ENCODE measurements at places on chromosomes 16 and 17.

DNA sequence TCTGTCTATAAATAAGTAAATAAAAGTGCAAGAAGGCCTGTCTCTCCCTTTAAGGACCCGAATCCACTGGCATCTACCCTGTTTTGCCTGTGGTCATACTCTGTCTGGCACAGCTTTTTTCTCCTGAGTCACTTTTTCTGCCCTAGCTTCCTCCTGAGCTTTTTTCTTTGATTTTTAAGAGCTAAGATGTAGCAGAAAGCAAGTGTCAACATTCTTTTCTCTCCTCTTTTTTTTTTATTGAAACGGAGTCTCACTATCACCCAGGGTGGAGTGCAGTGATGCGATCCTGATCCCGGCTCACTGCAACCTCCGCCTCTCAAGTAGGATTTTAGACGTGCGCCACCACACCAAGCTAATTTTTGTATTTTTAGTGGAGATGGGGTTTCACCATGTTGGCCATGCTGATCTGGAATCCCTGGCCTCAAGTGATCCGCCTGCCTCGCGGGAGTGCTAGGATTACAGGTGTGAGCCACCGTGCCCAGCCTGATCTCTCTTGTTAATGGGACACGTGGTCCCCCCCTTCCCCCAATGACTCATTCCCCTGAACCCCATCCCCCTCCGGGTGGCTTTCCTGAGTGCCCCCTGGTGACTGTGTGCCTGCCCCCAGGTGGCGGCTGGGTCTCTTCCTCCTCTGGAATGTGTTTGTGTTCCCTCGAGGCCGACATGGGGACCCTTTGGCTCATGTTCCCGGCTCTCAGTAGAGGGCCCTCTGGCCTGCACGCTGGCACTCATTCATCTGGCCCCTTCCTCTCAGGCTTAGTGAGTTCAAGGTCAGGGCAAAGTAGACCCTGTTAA is 14.2 kb downstream of the C16orf90 start:
- no peak for DNase-seq

DNA sequence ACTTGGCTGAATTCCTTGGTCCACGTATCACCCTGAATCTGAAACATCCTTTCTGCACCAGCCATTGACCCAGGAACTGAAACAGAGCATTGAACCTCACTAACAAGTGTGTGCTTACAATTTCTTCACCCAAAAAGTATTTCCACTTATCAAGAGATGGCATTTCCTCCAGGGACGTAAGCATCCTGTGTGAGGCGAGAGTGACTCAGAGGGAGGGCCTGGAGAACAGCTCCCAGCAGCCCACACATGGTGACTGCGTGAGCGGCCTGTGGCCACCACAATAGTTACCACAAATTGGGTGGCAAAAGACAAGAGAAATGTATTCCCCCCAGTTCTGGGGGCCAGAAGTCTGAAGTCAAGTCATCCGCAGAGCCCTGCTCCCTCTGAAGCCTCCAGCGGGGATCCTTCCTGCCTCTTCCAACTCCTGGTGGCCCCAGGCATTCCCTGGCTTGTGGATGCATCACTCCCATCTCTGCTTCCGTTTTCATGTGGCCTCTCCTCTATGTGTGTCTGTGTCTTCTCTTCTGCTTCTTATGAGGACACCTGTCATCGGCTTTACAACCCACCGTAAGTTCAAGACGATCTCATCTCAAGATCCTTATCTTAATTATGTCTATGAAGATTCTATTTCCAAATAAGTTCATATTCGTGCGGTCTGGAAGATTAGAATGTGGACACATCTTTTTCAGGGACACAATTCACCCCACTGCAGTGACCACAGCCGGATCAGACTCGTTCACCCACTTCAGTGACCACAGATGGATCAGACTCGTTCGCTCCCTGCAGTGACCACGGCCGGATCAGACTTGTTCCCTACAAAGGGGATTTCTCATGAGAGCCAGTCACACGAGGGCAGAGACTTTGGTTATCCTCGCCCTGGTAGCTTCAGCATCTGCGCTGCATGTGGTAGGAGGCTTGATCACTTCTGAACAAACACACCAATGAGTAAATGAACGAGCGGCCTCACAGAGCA is 122.6 kb upstream of the FOXF1 start:
- no peak for DNase-seq

DNA sequence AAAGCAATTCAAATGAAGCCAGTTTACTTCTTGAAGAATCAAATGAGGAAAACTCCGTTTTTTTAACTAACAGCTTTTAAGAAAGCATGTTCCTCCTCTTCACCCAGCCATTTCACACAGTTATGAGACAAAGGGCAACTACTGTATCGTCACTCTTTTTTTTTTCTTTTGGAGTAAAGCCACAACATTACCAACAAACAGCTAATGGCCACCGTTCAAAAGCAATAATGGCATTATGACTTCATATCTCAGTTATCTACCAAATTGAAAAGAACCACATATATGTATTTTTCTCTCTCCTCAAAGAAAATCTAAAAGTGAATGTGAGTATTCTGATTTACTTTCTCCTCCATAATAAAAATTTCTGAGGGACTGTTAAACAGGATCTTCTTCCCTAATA is 14.5 kb downstream of the GRB2 start:
- DNase-seq, result no peak

DNA sequence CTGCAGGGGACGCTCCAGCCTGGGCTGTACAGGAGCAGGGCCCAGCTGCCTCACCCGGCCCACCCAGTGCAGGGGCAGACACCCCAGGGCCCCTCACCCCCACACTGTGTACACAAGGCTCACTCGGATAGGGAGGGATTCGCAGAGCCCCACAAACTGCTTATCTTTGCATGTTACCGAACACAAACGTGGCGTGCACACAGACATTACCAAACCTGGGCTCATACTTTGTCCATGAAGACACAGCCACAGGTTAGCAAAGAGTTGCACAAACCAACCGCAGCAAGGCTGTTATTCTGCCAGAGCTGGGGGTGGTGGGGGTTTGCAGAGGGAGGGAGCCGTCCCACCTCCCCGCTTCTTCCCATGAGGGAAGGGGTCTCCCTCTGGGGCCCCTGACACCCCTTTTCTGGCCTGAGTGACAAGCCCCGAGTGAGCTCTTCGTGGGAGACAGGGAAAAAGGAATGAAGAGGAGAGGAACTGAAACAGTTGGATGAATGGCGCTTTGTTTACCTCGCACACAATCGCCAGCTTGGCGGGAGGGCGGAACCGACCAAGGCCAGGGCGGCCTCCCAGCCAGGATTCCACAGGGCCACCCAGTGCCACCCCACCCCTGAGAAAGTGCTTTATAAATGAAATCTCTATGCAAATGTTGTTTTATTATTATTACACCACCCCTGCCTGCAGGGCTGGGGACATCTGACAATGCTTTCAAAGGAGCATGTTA is 434 bp upstream of the CPSF4L start:
- no peak for DNase-seq

DNA sequence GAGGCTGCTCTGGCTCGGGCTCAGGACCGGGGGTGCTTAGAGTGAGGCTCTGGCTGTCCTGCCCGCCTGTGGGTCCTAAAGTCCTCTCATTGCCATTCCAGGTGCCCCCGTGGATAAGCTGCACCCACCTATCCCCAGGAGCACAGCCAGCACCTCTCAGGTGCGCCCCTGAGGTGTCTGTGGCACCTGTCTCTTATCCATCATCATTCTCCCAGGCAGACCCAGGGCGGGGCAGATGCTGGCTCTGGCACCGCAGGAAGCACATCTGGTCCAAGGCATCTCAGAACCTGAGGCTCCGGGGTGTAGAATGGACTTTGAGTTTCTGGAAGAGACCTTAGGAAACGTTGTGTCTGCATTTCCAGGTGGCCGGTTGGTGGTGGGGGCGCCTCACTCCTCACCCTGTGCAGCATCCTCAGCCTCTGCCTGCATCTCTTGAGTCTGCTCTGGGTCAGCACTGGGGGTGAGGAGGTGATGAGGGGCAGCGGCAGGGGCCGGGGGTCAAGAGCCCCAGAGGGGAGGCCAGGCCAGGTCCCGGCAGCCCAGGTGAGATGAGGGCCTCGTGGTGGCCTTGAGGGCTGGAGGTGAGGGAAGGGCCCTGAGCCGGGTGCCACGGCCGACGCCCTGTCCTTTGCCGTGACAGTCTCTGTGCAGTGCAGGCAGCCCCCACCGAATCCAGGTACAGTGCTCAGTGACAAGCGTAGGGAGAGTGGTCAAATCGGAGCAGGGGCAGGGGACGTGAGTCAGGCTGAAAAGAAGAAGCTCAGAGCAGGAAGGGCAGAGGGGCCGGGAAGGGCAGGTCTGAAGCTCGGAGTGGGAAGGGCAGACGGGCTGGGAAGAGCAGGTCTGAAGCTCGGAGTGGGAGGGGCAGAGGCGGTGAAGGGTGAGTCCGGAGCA is 173.5 kb downstream of the NPIPB11 start:
- DNase-seq, result no peak

- DNase-seq, result no peak
Measured at GRCh38 chr17:38768417-38768816, 15.9 kb downstream of the PSMB3 start.

- DNase-seq, result no peak
Measured at GRCh38 chr17:31128241-31128640, 33.5 kb downstream of the NF1 start.

GRCh38 chr17:31433091-31433790 is 41.8 kb downstream of the RAB11FIP4 start:
- no peak for DNase-seq

GRCh38 chr16:76780556-76780955 is 410.4 kb upstream of the MON1B start:
- DNase-seq, result no peak

- DNase-seq, result no peak
Measured at GRCh38 chr17:65154770-65155589, 17.8 kb downstream of the RGS9 start.

DNA sequence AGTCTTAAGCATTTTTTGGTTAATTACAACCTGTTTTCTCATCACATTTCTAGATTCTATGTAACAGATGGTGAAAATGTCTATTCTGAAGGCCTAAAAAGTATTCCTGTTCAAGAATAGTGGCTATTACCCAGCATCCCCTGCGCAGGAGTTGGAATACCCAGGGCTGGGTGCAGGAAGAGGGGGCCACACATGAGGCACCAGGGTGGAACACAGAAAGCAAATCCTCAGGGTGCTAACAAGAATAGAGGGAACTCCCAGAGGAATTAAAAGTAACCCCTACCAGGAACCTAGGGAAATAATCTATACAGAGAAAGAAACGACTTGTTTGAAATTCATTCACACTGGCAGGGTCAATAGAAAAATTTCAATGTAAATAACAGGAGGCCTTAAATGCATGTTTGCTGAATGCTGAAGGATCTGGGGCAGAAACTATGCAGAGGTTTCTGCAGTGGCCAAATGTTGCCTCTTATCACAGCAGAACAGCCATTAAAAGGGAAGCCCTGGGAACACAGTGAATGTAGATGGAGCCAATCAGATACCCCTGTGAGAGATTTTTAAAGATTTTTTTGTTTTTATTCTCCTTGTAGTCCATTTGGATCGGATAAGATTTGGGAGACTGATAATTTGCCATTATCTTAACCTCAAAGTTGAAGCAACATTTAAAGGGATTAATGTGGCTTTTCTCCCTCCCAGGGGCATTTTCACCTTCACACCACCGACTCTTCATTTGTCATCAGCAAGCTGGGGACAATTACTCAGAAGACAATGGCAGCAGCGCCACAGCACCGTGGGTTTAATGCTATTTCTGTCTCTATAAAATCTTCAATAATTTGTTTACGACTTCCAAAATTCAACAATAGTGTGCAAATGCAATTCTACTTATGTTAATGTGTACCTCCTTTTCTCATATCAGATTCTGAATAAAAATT is 196.0 kb upstream of the PSMD7 start:
- no peak for DNase-seq

- peak; percentile 9 for DNase-seq
Measured at GRCh38 chr17:74325743-74326379, at the start of gene KIF19. Gene KIF19 (plus strand): TSS chr17:74326226. CDS start chr17:74326350, 124 bp downstream.

- DNase-seq, result no peak
Measured at GRCh38 chr16:7167626-7168025, 165.0 kb upstream of the RBFOX1 start.

DNA sequence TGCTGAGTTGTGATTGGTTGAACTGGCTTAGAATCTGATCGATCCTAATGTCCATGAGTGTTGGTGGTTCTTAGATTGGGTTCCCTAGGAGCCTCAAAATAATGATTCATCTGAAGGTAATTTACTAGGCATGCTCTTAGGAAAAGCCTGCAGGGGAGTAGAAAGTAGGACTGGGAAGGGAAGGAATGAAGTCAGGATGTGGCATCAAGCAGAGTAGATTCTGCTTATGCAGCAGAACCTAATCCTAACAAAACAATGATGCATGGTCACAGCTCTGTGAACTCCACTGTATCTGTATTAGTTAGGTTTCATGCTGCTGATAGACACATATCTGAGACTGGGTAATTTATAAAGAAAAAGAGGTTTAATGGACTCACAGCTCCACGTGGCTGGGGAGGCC is 132.5 kb downstream of the HS3ST2 start:
- DNase-seq, result no peak

GRCh38 chr17:17921192-17922069 is 50.8 kb downstream of the TOM1L2 start:
- DNase-seq, result no peak

DNA sequence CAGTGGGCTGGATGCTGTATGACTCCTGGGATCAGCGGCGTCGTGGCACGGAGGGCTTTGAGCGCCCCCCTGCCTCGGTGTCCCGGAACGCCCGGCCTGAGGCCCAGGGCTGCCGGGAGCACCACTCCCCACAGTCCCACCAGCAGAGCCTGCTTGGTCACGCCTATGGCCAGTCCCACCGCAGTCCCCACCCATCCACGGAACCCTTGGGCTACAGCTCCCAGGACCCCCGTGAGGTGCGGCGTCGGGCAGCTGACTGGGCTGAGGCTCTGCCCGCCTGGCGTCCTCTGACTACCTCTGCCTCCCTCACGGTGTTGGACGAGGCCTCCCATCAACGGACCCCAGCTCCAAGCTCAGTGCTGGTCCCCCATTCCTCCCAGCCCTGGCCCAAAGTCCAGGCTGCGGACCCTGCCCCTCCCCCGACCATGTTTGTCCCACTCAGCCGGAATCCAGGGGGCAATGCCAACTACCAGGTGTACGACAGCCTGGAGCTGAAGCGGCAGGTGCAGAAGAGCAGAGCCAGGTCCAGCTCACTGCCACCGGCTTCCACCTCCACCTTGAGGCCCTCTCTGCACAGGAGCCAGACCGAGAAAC is 1.6 kb downstream of the SPEM2 start:
- DNase-seq, result no peak

Measured in stimulated activated CD8-positive, alpha-beta memory T cell treated with anti-CD3 and anti-CD28 coated beads, Interleukin-2, amount 100 ng/mL, for 1 hour (primary cell).